ENCODE measurements at places on chromosomes 4 and X.

DNA sequence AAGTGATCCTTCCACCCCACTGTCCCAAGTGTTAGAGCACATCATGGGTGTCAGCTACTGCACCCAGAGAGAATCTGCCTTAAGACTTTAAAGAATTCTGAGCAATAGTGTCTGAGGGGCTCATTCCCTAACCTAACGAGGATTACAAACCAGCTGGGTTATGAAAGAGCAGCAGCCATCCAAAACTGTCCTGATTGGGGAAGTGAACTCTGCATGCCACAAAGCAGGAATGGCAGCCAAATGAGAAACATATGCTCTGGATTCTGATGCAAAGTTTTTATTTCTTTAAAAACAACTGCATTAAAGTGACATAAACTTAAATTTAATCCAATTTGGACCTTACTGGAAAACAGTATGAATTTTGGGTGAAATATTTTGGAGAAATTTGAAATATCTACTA lies 103.2 kb downstream of the ANXA3 start:
- DNase-seq = no peak

DNA sequence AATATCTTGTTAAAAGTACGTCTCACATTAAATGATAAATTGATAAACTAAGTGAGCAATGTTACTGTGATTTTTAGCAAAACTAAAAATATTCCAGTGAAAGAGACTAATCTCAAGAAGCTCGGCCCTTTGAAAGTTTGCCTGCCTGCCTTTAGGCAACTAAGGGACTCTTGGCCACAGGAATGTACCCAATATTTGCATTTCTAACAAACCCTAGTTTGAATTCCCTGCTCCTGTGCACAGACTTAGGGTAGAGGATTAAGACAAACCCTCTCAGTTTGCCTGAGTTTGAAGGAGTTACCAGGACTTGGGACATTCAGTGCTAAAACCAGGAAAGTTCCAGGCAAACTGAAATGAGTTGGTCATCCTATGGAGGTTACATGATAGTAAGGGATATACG lies 157.1 kb downstream of the SCFD2 start:
- DNase-seq = no peak

- no peak for DNase-seq
These were observed 20.1 kb upstream of the CSF2RA start for GRCh38 chrX:1248331-1249061.

DNA sequence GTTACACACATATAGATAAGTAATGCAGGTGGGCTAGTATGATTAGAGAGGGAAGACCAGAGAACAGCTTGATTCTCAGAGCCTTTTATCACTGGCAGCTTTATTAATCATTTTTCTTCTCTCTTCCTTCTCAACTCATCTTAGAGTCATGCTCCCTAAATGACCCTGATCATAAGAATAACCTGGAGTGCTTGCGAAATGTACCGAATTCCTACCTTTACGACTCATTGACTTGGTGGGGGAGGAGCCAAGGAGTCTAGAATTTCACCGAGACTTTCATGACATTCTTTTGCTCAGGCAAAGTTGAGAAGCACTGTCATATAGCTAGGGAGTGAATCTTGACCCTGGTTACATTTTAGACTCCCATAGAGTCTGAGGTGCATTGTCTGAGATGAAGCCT lies 298.9 kb upstream of the PUDP start:
- DNase-seq = no peak

GRCh38 chr4:55258152-55258865 lies 87.7 kb upstream of the SRD5A3 start:
- no peak for DNase-seq

- no peak for DNase-seq
These were observed 24.3 kb downstream of the SMIM20 start for GRCh38 chr4:25938366-25938765.
